Thoracic aorta (tissue), 2 donors: ENCODE measurements at places on chromosomes 5 and 9. TPM values are rescaled to one million over a fixed set of nuclear protein-coding genes. Genes with fewer than 3 reads are reported as not detected.

The DMRTA1 gene
- total RNA-seq, result 0.41 TPM

- peak overlapping the region; percentile 63 for H3K27ac ChIP-seq
- H3K4me3 ChIP-seq, result peak overlapping the region; percentile 7
- H3K27me3 ChIP-seq, result no peaks in the 10 kb centered on the region
- H3K36me3 ChIP-seq, result no peaks in the 10 kb centered on the region
These were observed 93.8 kb downstream of the OXCT1 start for GRCh38 chr5:41776435-41776834.

The INSL6 gene
- total RNA-seq, result not detected

DNA sequence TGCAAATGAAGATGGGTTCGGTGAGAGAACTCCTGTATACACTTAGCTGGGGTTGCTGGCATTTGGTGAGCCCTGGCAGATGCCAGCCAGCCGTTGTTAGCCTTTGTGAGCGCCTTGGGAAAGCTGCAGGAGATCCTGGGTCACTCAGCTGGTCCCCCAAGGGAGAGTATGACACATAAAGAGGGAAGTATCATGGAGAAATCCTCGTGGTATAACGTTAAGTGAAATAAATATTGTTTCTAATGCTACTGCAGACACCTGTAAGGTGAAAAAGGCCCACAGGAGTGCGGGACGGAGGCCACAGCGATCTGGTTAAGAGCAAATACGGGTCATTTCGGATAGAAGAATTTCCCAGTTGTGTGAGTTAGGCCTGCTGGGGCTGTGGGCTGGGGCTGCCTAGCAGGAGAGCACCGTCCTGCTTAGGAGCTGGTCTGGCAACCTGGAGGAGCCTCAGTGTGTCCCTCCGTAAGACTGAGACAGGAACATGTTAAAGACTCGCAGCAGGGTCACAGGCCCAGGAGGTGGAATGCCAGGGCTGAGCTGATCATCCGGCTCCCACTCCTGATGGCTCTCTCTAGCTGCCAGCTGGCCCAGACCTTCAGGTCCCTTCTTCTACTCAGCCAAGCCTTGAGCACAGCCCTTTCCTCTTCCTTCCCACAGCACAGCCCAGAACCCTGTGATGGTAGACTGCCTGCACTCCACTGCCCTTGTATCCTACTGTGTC, 4.9 kb downstream of the NKX2-5 start:
- H3K27ac ChIP-seq, result no peak overlapping the region
- no peaks in the 10 kb centered on the region for H3K36me3 ChIP-seq
- no peak for DNase-seq
- peaks cover 12% of the 10 kb centered on the region for H3K27me3 ChIP-seq

GRCh38 chr5:178606269-178606668, 16.1 kb upstream of the COL23A1 start:
- no peak overlapping the region for H3K27ac ChIP-seq
- H3K27me3 ChIP-seq, result no peaks in the 10 kb centered on the region
- H3K36me3 ChIP-seq, result peaks cover 56% of the 10 kb centered on the region
- no peak overlapping the region for H3K4me3 ChIP-seq
- H3K4me1 ChIP-seq, result peaks cover 25% of the 10 kb centered on the region
- no peak for DNase-seq

GRCh38 chr5:174306345-174307030, 261.0 kb downstream of the NSG2 start:
- no peaks in the 10 kb centered on the region for H3K36me3 ChIP-seq
- H3K4me1 ChIP-seq, result peaks cover 13% of the 10 kb centered on the region
- H3K27me3 ChIP-seq, result no peaks in the 10 kb centered on the region
- DNase-seq, result no peak
- H3K27ac ChIP-seq, result no peak overlapping the region
- no peak overlapping the region for H3K4me3 ChIP-seq

DNA sequence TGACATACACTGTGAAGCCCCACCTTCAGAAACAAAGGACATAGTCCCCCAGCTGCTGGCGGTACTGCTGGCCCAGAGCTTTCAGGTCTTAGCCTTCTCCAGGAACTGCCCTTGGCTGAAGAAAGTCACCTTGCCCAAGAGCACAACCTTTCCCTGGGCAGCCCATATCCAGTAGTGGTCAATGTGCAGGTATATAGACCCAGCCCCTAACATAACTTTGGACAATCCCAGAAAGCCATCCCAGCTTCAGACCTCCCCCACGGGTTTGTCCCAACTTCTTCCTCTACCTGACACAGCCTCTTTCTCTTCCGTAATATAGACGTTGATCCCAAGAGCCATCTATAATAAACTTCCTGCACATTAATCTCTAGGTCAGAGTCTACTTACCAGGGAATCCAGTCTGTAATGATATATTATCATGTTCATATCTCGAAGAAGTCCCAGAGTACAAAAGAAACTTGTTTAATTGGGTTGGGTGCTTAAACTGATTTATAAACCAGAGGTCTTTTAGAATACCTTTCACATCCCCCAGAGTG, 157.4 kb downstream of the SNCAIP start:
- H3K36me3 ChIP-seq, result no peaks in the 10 kb centered on the region
- H3K27me3 ChIP-seq, result no peaks in the 10 kb centered on the region
- no peaks in the 10 kb centered on the region for H3K4me1 ChIP-seq
- no peak overlapping the region for H3K4me3 ChIP-seq
- no peak overlapping the region for H3K27ac ChIP-seq

The NTNG2 gene
- 1.2 TPM for total RNA-seq

The SGCD gene
- 20.4 TPM for total RNA-seq

DNA sequence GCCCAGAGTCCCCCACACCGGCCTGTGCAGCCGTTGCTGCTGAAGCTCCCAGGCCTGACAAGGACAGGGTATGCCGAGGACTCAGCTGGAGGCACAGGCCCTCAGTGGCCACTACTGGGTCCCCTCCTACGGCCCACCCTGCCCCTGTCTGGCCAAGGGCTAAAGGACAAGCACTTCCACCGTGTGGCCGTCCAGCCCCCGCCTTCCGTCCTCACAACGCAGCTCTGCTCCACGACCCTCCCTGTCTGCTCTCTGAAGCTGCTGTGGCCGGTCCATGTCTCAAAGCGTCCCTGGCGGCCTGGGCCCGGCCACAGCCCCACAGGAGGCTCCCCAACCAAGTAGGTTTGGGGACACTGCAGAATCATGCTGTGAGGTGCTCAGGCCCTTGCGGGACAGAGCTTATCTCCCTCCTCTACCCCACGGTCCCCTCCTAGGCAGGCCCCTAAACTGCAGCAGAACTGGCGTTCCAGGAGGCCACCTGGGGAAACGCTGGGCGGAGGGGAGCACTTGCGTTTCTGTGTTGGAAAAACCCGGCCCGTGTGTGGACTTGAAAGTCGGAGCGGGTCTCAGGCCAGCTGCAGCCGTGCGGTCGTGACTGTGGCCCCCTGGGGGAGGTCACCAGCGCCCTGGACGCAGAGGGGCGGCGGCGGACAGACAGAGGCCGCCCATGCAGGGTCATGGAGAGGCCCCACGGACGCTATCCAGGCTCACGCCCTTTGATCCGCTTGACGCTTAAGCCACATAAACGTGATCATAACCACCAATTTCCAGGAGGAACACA, 45.6 kb downstream of the NKD2 start:
- no peaks in the 10 kb centered on the region for H3K4me1 ChIP-seq
- peaks cover 5% of the 10 kb centered on the region for H3K36me3 ChIP-seq
- H3K4me3 ChIP-seq, result no peak overlapping the region
- H3K27ac ChIP-seq, result no peak overlapping the region
- H3K27me3 ChIP-seq, result no peaks in the 10 kb centered on the region

The NSD1 gene
- total RNA-seq, result 26.1 TPM

GRCh38 chr5:171855798-171856763, 70.5 kb downstream of the SMIM23 start:
- no peak overlapping the region for H3K4me3 ChIP-seq
- H3K27me3 ChIP-seq, result no peaks in the 10 kb centered on the region
- no peak for DNase-seq
- H3K27ac ChIP-seq, result no peak overlapping the region

The C9orf50 gene
- total RNA-seq, result not detected

DNA sequence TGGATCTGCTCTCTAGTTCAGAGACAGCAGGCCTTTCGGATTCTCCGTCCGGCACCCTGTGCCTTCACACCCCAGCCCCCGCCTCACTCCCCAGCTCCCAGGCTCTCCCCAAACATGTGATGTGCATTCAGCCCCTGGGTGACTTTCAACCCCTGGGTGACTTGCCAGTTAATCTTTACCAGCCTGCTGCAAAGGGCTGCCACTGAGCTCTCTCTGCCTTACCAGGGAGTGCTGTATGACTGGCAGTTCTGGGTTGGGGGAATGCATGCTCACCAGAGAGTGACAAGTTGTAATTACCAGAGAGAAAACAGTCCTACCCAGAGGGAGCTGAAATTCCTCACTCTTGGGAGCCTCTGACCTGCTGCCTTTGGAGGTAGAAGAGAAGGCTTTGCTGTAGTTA, 4.9 kb upstream of the ADRA1B start:
- DNase-seq, result no peak
- H3K4me1 ChIP-seq, result peaks cover 81% of the 10 kb centered on the region
- H3K27ac ChIP-seq, result peak overlapping the region; percentile 89
- H3K4me3 ChIP-seq, result no peak overlapping the region
- H3K27me3 ChIP-seq, result no peaks in the 10 kb centered on the region
- no peaks in the 10 kb centered on the region for H3K36me3 ChIP-seq

GRCh38 chr9:98351370-98351769, 95.9 kb upstream of the TBC1D2 start:
- no peak overlapping the region for H3K4me3 ChIP-seq
- H3K27ac ChIP-seq, result no peak overlapping the region
- no peak for DNase-seq

GRCh38 chr5:108702546-108702945, 45.2 kb upstream of the FER start:
- no peak for DNase-seq
- H3K27ac ChIP-seq, result no peak overlapping the region
- no peaks in the 10 kb centered on the region for H3K27me3 ChIP-seq

DNA sequence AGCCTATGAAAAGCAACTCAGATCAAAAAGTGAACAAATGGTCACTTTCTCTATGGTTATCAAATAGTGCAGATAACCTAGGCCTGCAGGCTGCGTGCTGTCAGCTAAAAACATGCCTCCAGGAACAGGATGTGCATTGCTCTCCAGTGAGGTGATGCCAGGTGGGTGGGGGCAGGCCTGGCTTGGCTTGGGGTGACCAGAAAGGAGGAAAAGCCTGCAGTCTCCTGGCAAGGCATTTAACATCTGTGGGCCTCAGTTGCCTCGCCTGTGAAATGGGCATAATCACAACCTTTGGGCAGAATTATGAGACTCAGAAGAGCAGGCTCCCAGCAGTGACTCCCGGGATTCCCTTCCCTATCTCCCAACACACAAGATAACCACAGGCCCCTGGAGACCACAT, 135.9 kb downstream of the COL23A1 start:
- DNase-seq, result no peak
- no peak overlapping the region for H3K27ac ChIP-seq

GRCh38 chr9:74570879-74571512, 73.9 kb downstream of the RORB start:
- no peak overlapping the region for H3K27ac ChIP-seq
- H3K4me3 ChIP-seq, result no peak overlapping the region

The HCN1 gene
- not detected for total RNA-seq

The PLPPR1 gene
- total RNA-seq, result not detected

DNA sequence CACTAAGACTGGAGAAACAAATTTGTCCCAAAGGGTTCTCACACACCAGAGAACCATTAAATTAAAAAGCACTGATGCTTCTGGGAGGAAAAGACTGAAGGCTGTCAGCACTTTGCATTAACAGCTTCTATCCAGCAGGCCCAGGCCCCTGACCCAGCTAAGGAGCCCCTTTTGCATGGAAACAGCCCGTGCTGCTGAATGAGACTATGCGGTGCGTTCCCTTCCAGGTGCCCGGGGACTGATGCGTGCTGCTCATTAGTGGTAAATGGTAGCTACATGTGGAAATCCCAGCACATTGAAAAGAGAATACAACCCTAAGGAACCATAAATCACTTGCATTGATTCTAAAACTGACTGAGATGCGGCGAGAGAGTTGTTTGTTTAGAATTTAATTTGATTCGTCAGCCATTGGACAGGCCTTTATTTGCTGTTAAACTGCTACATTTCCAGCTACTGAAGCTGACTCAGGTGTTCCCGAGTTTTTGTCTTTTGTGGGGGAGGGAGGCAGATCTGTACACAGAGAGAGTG, 351.0 kb upstream of the SLC24A2 start:
- H3K27me3 ChIP-seq, result no peaks in the 10 kb centered on the region
- no peaks in the 10 kb centered on the region for H3K4me1 ChIP-seq
- H3K4me3 ChIP-seq, result no peak overlapping the region

The SHISAL2B gene
- not detected for total RNA-seq

DNA sequence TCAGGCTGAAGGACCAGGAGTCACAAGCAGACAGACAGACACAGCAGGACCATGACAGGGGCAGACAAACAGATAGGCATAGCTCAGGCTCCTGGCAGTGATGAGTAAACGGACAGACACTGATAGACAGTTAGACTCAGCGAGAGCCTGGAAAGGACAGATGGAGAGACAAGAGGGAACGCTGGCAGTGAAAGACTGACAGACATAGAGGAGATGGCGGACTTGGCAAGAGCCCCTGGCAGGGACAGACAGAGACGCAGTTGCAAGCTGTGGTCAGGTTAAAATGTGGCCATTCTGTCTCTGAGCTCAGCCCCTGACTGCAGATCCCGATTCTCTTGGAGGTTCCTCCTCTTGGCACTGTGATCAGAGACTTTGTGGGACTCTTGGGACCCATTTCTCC, 13.6 kb downstream of the CSF2 start:
- H3K27ac ChIP-seq, result no peak overlapping the region
- no peak overlapping the region for H3K4me3 ChIP-seq
- H3K27me3 ChIP-seq, result no peaks in the 10 kb centered on the region
- no peak for DNase-seq

DNA sequence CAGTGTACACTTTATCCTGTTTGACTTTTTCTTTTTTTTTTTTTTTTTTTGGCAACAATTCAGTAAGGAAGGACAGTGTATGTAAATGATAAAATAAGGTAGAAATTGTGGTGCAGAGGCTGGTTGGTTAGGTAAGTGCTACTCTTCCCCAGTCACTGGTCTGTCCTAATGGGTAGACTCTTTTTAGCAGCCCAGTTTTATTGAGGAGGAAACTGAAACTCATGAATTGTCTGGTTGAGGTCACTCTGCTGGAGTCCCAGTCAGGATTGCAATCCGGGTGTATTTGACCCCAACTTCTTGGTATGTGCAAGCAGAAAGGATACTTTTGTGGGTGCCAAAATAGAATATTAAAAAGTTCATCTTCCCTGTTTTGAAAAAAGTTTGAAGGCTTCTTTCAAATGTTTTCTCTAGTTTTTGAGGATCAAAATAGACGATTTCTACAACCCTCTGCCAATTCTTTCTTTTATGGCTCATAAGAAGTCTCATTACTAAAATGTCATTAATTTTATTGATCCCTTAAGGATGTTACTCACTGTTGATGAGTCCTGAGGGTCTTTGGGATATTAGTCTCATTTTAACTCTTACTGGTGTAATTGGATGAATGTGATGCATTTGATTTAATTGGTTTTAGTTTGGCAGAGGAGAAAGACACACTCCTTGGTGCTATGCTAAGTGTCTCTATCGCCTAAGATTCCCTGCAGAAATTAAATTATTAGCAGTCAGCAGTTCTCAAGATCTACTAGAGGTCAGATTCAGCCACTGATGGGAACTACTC, 171.9 kb downstream of the KDM4C start:
- no peak overlapping the region for H3K4me3 ChIP-seq
- no peak overlapping the region for H3K27ac ChIP-seq
- H3K27me3 ChIP-seq, result no peaks in the 10 kb centered on the region
- H3K4me1 ChIP-seq, result peaks cover 4% of the 10 kb centered on the region
- no peaks in the 10 kb centered on the region for H3K36me3 ChIP-seq

The RBM22 gene
- total RNA-seq, result 46.5 TPM
